Adrenal gland (tissue), 19 donors: ENCODE measurements at places on chromosomes 4 and X. TPM values are rescaled to one million over a fixed set of nuclear protein-coding genes. Genes with fewer than 3 reads are reported as not detected.

ACE2 gene
- total RNA-seq = 0.65 TPM

ERCC6L gene
- 0.08 TPM for total RNA-seq

DNA sequence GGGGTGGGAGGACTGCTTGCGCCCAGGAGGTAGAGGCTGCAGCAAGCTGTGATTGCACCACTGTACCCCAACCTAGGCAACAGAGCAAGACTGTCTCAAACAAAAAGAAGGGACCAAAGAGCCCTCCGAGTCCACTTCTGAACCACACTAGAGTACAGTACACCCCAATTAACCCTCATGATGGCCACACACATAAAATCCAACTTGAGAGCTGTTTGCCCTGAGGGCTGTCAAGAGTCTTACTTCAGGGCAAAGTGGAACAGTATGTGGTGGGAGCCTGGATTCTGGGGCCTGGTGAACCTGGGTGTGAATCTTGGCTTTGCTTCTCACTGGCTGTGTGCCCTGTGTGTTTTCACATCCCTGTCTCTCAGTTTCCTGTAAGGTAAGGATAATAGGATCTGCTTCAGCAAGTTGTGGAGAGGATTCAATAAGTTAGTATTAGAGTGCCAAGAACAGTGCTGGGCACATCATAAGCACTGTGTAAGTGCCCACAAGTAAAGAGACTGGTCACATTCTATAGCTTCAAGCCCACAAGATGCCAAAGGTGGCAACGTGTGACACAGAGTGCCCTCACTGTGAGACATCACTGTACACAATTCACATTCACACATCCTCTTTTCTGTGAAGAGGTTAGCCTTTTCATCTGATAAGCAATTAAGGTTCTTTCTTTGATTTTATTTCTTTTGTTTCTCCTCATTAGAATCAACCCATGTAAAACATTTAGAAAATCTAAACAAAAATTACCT lies 52.1 kb downstream of the LEF1 start:
- no peak overlapping the region for H3K4me3 ChIP-seq
- no peak overlapping the region for H3K27ac ChIP-seq
- peaks cover 6% of the 10 kb centered on the region for H3K4me1 ChIP-seq
- no peaks in the 10 kb centered on the region for H3K36me3 ChIP-seq
- H3K27me3 ChIP-seq = no peaks in the 10 kb centered on the region

DNA sequence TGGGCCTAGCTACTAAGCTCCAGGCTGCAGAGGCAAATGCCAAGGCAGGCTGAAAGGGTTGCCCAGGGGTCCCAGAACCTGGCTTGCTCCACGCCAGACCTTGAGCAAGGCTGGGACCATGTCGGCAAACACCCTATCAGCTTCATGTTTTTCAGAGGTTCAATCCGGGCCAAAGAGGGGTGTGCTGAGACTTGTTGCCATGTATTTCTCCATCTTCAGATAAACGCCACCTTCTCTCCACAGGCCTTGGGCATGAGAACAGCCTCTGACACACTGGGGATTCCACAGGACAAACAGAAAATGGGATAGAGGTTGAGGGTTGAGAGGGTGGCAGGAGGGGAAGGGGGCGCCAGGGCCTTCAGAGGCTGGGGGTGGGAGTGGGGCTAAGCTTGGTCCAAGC lies 8.6 kb downstream of the PJA1 start:
- H3K4me3 ChIP-seq = no peak overlapping the region
- peaks cover 17% of the 10 kb centered on the region for H3K27me3 ChIP-seq
- no peak overlapping the region for H3K27ac ChIP-seq
- no peaks in the 10 kb centered on the region for H3K4me1 ChIP-seq

GRCh38 chr4:121555315-121556107 lies 141.3 kb downstream of the ANXA5 start:
- H3K4me3 ChIP-seq = no peak overlapping the region
- H3K4me1 ChIP-seq = peaks cover 15% of the 10 kb centered on the region
- DNase-seq = no peak
- H3K36me3 ChIP-seq = no peaks in the 10 kb centered on the region
- no peaks in the 10 kb centered on the region for H3K27me3 ChIP-seq

DNA sequence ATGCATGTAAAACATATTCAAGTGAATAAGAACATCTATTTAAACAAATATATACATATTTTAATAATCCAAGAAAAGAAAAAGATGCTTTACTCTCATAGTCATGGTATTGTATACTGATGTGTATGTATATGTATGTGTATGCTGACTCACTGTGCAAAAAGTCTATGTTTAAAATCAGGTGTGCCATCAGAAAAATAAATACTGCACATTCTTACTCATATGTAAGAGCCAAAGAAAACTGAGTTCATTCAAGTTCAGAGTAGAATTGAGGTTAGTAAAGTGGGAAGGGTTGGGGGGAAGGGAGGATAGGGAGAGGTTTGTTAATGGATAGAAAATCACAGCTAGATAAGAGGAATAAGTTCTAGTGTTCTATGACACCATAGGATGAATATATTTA lies 403.9 kb upstream of the SMIM31 start:
- H3K4me3 ChIP-seq = no peak overlapping the region
- no peaks in the 10 kb centered on the region for H3K4me1 ChIP-seq
- no peaks in the 10 kb centered on the region for H3K27me3 ChIP-seq

DNA sequence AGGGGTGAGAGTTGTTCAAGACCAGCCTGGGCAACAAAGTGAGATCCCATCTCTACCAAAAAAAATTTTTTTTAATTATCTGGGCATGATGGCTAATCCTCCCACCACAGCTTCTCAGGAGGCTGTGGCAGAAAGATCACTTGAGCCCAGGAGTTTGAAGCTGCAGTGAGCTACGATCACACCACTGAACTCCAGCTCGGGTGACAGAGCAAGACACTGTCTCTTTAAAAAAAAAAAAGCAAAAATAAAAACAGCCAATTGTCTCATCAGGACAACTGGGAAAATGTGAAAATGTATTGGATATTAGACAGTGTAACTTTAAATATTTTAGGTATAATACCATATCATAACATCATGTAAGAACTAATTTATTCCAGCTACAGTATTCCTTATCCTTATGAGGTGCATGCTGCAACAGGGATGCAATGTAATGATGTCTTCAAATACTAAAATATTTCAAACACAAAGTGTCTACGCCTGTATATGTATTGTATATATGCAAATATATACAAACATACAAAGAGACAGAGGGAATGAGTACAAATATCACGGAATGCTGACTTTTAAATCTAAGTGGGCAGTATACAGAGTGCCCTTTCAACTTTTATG lies 17.2 kb downstream of the FAM13A start:
- no peak overlapping the region for H3K4me3 ChIP-seq
- DNase-seq = no peak
- H3K27ac ChIP-seq = no peak overlapping the region
- H3K36me3 ChIP-seq = no peaks in the 10 kb centered on the region
